ENCODE measurements at places on chromosomes 7 and 10.

DNA sequence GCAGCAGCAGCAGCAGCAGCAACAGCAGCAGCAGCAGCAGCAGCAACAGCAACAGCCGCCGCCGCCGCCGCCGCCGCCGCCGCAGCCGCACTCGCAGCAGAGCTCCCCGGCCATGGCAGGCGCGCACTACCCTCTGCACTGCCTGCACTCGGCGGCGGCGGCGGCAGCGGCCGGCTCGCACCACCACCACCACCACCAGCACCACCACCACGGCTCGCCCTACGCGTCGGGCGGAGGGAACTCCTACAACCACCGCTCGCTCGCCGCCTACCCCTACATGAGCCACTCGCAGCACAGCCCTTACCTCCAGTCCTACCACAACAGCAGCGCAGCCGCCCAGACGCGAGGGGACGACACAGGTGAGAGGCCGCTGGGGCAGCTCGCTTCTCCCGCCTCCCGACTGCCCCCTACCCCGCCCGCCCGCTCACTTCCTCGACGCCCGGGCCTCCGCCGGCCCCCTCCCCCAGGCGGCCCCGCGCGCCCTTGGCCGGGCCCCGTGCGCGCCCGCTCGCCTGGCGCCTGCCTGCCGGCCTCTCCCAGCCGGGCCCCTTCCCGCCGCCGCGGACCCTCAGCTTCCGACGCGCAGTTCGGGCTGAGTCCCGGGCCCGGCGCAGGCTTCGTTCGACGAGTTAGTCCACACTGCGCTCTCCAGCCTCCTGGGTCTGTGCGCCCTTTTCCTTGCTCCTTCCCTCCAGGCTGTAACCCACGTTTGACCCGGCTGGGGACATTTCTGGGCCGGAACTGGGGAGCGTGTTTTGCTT lies 882 bp downstream of the DLX6 start:
- no peak for DNase-seq

- peak; percentile 20 for DNase-seq
Measured at GRCh38 chr7:134031835-134032617, 95.1 kb upstream of the LRGUK start.

GRCh38 chr7:112665709-112666108 lies 124.5 kb downstream of the TMEM168 start:
- peak; percentile 38 for DNase-seq

GRCh38 chr10:130362308-130362761 lies 226.1 kb downstream of the GLRX3 start:
- no peak for DNase-seq

- DNase-seq = no peak
Measured at GRCh38 chr10:44233561-44234482, 151.1 kb downstream of the CXCL12 start.

DNA sequence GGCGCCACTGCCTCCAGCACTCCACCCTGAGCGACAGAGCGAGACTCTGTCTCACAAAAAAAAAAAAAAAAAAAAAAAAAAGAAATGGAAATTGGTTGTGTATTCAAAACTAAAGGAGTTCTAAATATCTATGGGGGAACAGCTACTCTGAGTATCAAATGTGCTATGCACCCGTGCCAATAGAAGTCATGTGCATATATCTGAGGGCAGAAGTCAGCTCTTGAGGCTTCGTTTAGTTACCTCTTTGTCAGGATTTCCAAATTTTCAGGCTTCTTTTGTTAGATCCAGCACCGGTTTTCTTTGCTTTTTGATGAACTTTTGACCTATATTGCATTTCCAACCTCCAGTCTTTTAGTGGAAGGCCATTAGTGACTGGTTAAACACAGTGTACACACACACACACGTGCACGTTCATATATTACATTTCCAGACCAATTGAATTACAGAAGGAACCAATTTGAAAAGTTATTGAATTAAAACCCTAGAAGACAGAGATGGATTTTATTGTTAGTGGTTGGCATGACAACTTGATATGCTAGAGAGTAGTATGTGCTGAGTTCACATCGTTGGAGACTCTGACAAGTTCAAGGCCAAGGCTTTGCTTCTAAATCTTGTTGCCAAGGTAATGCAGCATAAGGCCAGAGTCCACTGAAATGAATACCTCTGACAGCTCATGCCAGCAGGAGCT lies 33.1 kb upstream of the ADD3 start:
- DNase-seq = no peak

DNA sequence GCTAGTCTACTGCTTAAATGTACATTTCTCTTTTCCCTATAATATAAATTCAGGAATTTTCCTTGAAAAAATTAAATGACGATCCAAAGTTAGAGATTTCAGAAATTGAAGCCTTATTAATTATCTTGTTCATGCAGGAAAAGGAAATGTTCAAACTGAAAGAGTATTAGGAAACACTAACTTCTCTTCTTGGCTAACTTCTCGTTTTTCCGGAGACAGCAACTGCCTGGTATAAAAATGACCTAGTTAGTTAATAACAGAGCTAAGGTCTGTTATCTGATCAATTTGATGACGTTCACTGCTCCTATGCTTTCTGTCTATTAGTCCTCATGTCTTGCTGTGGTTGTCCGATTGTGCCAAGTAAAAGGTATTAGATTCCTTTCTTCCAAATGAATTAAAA lies 212.5 kb downstream of the DGKB start:
- no peak for DNase-seq

DNA sequence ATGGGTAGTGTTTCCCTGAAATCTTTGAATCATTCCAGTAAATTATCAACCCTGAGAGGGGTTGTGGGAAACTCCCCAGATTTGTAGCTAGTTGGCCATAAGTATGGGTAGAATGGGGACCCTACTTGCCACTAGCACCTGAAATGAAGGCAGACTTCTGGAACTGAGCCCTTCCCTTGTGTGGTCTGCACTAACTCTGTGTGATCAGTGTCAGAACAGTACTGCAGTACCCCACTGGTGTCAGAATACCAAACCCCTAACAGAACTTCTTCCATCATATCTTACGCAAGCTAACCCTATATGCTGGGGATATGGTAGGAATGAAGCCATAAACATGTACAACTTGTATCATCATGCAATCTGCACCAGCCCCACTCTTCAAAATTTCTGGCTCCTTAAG lies 50.8 kb downstream of the ABI1 start:
- no peak for DNase-seq

GRCh38 chr10:118790058-118790457 lies 35.3 kb upstream of the CACUL1 start:
- no peak for DNase-seq

DNA sequence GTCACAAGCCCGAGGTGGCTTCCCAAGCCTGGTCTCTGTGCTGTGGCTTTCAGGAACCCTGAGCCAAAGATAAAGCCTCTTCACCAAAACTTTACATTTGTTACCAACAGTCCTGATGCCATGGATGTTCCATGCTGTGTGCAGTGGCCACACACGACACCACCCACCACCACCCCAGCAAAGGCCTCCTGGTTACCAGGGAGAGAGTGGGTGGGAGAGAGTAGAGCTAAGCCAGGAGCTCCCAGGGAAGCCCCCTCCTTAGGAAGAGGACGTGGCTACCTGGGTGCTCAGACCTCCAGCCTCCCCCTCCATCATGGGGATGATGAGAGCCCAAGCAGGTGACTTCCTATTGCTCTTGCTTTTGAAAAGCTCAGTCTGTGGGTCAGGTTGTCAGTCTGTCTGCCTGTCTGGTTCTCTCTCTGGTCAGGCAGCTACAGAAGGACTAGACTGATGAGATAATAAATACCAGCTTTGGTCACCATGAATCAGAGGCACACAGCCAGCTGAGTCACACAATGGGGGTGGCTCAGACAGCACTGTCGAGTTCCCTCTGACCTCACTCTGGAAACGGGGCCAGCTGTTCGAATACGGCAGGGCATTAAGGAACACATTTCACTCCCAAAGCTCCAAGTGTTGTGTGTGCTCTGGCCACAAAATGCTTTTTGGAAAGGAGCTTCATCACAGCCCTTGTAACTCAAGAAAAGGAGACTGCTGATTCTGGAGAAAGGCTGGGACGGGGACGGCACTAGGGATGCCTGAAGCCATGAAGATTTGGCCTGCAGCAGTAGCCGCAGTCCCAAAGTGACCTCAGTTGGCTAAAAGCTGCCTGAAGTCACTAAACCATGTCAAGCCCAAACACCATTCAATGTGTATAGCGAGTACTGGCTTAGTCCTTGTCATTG lies 166.0 kb downstream of the FANK1 start:
- peak; percentile 98 for DNase-seq

- no peak for DNase-seq
Measured at GRCh38 chr7:139767561-139767982, 10.2 kb downstream of the HIPK2 start.

DNA sequence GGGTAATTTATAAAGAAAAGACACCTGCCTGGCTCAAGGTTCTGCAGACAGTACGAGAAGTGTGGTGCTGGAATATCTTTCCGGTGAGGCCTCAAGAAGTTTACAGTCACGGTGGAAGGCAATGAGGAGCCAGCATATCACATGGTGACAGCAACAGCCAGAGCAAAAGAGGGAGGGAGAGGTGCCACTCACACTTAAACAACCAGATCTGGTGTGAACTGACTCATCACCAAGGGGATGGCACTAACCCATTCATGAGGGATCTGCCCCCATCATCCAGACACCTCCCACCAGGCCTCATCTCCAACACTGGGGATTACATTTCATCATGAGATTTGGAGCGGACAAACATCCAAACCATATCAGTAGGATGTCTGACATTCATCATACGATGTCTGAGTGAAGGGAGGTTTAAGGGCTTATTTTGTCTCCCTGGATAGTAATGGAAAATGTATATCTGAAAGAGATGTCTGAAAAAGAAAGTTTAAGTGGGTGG lies 23.5 kb upstream of the KBTBD2 start:
- no peak for DNase-seq

DNA sequence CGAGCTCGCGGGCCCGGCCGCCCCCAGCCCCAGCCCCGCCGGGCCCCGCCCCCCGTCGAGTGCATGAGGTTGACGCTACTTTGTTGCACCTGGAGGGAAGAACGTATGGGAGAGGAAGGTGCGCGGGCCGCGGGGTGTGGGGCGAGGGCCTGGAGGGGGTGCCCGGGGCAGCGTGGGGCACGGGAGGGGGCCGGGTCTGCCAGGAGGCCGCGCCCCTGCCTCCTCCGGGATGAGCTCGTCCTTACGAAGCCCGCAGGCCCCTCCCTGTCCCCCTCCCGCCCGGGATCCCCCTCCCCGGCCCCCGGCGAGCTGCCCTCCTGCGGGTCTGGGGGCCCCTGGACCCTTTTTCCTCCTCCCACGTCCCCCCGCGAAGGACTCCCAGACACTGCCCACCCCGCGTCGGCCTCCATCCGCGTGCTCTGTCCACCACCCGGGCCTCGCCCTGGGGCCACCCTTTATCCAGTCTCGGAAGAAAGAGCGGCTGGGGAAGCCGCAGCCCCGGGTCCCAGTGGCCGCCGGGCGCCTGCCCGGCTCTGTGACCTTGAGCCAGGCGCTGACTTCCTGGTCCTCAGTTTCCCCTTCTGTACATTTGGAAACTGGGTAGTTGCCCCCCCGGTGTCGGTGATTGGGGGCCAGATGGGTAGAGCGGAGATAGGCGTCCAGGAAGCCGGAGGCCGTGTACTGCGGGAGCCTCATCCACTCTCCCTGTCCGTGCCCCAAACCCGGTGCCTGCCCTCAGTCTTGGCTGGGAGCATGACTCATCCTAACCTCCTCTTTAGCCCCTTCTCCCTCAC lies 521 bp downstream of the LIMK1 start:
- peak; percentile 30 for DNase-seq

GRCh38 chr7:116902867-116903266 lies 40.5 kb downstream of the CAPZA2 start:
- DNase-seq = no peak

GRCh38 chr7:78057571-78057970 lies 259.0 kb downstream of the PHTF2 start:
- no peak for DNase-seq

DNA sequence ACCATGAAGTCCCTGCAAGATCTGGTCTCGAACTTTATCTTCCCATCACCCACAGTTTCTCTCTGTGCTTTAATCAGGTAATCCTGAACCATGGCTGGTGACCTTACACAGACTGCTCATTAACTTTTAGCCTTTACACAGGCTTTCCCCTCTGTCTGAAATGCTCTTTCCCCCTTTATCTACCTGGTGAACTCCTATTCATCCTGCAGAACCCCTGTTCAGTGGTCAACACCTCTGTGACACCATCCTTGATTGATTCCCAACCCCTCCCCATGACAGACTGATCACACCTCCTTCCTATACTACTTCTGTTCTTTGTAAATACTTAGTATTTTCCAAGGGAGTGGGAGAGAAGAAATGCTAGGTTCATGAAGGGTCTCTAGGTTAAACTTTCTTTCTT lies 254.0 kb downstream of the RPS24 start:
- no peak for DNase-seq

DNA sequence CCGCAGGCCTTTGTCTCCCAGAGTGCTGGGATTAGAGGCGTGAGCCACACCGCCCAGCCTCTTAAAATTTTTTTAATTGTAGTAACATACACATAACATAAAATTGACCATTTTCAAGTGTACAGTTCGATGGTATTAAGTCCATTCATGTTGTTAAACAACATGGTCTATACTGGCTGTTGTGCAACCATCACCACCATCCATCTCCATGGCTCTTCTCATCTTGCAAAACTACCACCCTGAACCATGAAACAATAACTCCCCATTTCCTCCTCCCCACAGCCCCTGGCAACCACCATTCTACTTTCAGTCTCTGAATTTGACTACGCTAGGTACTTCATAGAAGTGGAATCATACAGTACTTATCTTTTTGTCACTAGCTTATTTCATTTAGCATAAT lies 7.9 kb upstream of the ZFYVE27 start:
- no peak for DNase-seq

GRCh38 chr7:97845622-97846203 lies 26.5 kb downstream of the ASNS start:
- DNase-seq = peak; percentile 25

GRCh38 chr7:86913709-86914108 lies 145.7 kb downstream of the ELAPOR2 start:
- no peak for DNase-seq

GRCh38 chr10:60565492-60565891 lies 175.8 kb upstream of the ANK3 start:
- DNase-seq = no peak

DNA sequence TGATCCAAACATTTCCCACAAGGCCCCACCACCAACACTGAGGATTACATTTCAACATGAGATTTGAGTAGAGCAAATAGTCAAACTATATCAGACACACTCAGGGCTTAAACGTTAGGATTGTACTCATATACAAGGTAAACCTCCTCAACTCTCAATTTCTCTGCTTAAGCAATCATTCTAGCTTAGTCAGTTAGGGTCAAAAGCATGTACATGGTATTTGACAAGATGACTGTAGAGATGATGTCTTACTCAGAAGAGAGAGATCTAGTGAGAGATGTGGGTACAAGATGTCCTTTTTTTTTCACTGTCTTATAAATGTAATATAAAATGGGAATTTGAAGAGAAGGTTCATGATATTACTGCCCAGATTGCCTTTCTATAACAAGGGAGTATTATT lies 270.1 kb downstream of the PRKG1 start:
- DNase-seq = peak; percentile 11

- no peak for DNase-seq
Measured at GRCh38 chr10:42984035-42984610, 92.7 kb upstream of the RET start.

- no peak for DNase-seq
Measured at GRCh38 chr10:4361581-4361980, 464.4 kb upstream of the AKR1E2 start.
